ENCODE measurements at places on chromosomes 16 and 17.

GRCh38 chr17:69314246-69315065 lies 12.5 kb downstream of the ABCA5 start:
- no peak for DNase-seq

DNA sequence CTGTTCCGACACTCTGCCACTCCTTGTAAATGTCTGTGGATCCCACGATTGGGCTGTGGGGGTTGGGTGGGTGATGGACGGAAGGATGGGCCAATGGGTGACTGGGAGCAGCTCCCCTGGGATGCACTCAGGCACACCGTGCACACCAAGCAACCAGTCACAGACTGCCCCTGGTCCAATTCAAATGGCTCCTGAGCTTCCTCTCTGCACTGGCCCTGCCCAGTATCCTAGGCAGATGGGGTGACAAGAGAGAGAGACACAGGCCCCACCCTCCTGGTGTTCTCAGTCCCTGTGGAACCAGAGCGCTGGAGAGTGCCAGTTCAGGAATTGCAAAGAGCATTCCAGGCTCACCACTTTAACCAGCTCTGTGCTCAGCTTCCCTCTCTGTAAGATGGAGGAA lies 32.8 kb downstream of the BEAN1 start:
- DNase-seq: no peak

DNA sequence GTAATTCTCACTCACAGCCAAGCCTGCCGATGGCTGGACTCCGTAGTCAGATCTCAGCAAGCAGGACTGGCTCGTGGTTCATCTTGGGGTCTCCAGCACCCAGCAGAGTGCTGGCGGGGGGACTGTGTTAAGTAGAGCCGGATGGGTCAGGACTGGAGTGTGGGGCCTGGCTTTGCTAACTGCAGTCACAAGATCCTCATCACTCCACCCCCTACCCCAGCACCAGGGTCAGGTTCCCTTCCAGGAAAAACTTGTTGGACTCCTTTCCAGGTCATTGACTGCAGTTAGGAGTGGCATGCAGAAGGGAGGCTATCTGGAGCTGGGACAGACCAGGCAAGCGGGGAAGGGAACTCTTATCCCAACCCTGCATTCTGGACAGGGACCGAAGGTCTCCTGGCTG lies 6.0 kb downstream of the CIITA start:
- DNase-seq: no peak

GRCh38 chr16:69474408-69474807 lies 50.0 kb downstream of the CYB5B start:
- no peak for DNase-seq

- DNase-seq: no peak
Observed at GRCh38 chr16:66580605-66581209, 1.4 kb downstream of the CMTM2 start.

GRCh38 chr17:50837980-50838954 lies 2.9 kb downstream of the WFIKKN2 start:
- no peak for DNase-seq
